Erythroblast (primary cell): ENCODE measurements at places on chromosomes 11 and 22.

GRCh38 chr22:35470903-35471321, 69.7 kb upstream of the RASD2 start:
- DNase-seq: peak; percentile 13

DNA sequence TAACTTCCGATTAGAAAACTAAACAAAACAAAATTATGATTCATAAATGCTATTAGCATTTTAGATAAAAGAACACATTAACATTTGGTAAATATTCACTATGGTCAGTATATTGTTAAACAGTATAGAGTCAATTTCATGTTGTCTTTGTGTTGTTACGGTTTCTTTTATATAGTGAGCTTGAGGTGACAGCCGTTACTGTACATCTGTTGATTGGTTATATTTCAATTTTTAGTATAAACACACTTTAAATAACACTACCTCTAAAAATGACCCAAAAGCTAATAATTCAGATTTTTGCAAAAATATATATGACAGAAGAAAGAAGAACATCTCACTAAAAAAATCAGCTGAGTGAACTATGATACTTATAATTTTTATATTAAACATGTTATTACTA, 249.0 kb upstream of the LUZP2 start:
- DNase-seq: no peak

GRCh38 chr11:34957606-34958005, 41.2 kb downstream of the PDHX start:
- DNase-seq: no peak

DNA sequence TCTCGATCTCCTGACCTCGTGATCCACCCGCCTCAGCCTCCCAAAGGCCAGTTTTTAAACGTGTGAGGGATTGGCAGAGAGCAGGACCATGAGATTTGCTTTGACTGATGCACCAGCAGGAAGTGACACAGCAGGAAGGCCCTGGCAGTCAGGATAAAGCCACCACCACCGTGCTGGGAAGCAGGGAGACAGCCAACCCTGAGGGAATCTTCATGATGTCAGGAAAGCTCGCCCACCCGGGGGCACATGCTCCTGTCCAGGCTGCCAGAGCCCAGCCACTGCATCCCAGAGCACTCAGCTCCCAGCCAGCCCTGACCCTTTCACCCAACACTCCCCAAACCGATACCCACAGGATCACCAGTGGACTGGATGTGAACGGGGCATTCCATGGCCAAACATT, 6.1 kb downstream of the TUBGCP6 start:
- DNase-seq: no peak

DNA sequence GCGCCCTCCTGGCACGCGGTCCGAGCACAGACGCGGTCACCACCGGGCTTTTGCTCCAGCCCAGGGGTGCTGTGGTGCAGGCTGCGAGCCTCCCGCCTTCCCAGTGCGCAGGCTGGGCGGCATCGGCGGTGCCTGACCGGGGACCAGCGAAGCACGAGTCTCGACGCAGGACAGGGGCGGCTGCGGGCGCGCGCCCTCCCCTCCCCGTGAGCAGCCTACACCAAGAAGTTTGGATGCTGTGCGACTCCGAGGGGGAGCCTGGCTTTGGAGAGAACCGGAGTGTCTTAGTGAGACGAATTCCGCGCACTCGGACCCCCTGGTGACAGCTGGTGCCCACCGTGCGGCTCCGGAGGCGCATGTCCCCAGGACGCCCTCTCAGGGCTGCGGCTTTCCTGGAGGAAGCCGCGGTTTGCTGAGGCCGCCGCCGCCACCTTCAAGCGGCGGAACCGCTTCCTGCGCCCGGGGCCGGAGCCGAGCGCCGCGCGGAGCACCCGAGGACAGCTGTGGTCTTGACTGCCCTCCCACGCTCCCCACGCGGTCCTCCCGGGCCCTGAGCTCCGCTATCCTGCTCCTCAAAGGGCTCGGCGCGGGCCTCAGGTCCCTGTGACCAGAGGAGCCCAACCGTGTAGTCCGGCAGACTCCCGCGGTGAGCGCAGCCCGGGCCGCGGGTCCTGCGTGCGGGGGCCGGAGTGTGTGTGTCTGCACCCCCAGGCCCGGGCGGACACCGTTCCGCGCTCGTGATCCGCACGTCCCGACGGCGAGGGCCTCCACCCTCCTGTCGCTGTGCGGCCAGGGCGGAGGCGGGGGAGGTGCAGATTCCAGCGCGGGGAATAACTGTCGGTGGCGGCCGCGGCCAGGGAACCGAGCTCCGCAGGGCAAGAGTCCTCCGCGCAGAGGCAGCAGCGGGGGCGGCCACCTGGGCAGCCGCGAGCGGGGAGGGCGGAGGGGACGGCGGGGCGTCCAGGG, 1.7 kb downstream of the FGF3 start:
- no peak for DNase-seq

DNA sequence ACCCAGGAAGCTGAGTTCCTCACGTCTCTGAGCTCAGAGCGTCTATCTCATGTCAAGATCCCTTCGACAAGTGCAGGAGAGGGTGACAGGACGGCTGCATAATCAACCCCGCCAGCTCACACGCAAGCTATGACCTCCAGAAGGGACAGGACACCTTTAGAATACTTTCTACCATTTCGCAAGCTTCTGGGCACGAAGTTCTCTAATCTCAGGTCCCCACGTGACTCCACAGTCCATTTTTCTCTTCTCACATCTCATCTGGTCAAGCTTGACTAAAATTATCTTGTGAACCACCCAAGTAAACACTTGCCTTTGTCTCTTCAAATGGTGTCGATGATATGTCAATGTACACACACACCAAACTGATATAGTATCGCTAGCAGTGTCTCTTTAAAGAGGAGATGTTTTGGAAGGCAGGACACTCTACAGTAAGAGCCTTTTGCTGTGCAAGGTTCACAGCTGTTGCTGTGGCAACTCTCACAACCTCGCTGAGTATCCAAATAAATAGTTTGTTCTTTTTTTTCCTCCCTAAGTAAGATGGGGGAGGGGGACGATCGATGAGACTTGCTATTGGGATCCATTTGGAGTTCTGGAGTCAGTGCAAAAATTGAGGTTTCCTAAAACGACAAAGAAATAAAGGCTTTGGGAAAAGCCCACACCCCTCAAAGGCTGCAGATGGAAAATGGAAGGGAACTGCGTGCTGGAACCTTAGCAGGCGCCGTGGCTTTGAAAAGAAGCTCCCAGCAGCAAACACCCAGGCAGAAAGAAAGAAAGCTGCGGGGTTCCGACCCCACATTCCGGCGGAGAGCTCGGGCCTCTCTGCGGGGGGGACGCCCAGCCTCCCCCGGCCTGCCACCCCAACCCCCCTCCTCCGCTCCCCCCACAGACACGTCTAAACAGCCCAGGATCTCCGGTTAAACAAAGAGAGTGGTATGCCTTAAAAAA, 215.4 kb upstream of the UBASH3B start:
- peak; percentile 15 for DNase-seq

- DNase-seq: no peak
Measured at GRCh38 chr11:3982431-3982830, 112.2 kb upstream of the RRM1 start.

GRCh38 chr22:43136255-43136654, 6.9 kb downstream of the MCAT start:
- peak; percentile 68 for DNase-seq

GRCh38 chr11:12884751-12885318, 124.3 kb upstream of the RASSF10 start:
- DNase-seq: no peak

DNA sequence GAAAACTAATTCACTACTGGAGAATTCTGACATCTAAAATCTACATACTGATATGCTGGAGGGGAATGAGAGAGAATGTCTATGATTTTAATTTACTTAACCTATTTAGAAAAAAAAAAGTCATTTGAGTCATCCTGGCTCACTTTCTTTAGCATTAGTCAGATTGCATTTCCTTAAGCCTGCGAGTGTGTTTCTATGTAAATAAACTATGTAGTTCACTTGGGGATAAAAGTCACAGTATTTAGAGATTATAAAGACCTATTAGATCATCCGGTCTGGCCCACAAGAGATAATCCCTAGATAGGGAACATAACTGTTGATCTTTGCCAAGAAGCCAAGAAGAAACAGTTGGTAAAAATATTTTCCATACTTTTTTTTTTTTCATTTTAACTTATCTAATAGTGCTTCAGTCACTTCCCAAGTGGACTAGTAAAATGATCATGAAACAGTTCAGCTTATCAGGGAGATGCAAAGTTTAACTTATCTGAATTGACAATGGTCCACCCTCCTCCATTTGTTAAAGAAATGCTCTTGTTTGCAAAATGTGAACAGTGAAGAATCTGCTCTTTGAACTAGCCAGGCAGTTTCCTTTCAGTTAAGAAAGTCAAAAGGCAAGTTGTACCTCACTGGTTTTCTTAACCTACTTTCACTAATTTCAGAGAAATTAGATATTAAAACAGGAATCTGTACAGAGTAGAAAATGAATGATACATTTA, 21.2 kb upstream of the BLID start:
- DNase-seq: peak; percentile 9

- DNase-seq: no peak
Measured at GRCh38 chr11:24233041-24233440, 263.8 kb upstream of the LUZP2 start.

- DNase-seq: peak; percentile 20
Measured at GRCh38 chr11:36026315-36026968, 82.6 kb downstream of the LDLRAD3 start.
